Fibroblast of skin of scalp (primary cell): ENCODE measurements at places on chromosomes 3 and 15.

DNA sequence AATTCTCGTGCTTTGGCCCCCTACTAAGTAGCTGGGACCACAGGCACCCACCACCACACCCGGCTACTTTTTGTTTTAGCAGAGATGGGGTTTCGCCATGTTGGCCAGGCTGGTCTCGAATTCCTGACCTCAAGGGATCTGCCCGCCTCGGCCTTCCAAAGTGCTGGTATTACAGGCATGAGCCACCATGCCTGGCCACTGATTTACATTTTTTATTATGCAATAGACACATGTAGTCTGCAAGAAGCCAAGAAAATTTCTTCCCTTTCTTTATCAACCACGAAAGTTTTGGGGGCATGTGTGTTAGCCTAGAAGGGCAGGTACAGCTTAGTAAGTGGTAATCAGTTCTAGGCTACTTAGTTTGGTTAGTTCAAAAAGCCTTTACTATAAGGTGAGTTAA lies 51.1 kb downstream of the LRRFIP2 start:
- no peak for DNase-seq

DNA sequence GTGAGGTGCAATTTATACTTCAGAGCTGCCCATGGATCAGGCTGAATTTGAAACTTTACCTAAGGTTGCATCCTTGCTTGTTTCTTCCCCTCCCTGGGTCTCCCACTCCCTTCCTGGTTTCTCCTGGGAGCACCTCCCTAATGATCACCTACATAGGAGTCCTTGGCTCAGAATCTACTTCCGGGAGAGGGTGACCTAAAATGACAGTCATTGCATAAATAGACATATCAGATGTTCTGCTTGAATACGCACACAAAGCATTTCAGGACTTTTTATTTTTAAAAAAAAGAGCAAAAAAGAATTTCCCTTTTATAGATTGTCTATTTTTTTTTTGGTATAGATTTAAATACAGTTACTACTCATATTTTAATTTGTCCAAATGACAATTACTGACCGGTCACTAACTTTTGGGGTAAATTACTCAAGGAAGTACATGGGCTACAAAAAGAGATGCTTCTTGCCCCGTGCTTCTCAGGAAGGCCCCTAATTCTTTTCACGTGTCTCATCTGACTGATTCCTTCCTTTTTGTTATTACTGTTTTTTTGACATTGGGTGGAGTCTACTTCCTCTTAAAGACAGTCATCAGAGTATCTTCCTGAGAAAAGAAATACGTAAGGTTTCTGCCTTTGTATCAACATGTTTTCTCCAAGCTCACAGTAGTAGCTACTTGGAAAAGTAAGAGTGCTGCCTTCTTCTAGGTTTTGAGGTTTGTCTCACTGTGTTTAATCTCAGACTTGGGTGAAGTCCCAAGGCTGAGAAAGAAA lies 4.9 kb upstream of the MYZAP start:
- no peak for DNase-seq

DNA sequence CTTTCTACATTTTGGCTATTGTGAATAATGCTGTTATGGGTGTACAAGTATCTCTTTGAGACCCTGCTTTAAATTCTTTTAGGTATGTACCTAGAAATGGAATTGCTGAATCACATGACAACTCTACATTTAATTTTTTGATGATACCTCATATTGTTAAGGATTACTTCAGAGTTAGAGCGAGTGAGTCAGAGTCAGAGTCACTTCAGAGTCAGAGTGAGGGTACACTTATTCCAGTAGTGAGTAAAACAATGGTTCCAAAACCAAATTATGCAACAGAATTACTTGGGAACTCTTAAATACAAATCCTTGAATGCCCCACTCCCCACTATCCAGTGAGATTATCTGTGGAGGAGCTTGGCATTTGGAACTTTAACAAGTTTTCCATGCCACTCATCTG lies 50.3 kb upstream of the SNRK start:
- DNase-seq, result no peak

DNA sequence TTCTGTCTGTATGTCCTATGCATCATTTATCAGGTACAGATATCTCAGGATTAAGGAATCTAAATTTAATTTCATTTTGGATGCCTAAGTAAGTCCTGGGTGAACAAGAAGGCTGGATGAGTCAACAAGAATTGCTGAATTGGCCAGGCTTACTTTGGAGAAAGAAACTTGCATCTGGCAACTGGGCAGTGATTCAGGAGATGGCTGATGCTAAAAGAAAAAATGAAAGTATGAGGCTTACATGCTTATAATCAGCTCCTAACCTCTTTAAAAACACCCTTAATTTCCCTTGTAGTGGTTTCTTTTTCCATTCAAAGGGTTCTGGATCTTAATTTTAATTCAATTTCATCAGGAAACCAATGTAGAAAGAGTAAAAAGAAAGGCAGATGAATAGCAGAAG lies 228.8 kb upstream of the PEX5L start:
- peak; percentile 35 for DNase-seq

- no peak for DNase-seq
Observed at GRCh38 chr3:124784686-124785382, 54.6 kb downstream of the UMPS start.
